Ascending aorta (tissue), 2 donors: ENCODE measurements at places on chromosomes 2 and 18. TPM values are rescaled to one million over a fixed set of nuclear protein-coding genes. Genes with fewer than 3 reads are reported as not detected.

DNA sequence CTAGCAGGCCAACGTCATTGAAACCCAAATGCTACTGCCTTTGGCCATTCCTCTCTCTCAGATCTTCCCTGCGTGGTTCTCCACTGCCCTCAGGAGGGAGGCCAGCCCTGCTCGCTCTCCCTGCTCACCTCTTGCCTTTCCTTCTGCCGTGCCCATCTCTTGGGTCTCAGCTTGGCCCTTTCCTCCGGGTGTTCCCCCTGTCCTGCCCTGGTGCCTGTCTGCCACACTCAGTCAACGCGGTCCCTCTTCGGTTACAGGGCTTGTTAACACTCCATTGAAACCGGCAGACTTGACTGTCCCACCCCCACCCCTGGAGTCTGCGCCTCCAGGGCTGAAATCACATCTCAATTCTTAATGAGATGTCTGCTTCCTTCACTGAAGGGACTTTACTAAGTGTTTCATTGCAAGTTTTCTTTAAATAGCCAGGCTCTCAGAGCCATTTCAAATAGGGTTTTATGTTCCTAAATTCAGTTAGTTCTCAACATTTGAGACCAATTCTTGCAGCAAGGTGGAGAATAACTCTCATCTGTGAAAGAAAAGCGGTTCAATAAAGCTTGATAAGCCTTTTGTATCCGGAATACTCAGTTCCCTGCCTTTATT, 237.6 kb downstream of the DYSF start:
- no peak for DNase-seq

DNA sequence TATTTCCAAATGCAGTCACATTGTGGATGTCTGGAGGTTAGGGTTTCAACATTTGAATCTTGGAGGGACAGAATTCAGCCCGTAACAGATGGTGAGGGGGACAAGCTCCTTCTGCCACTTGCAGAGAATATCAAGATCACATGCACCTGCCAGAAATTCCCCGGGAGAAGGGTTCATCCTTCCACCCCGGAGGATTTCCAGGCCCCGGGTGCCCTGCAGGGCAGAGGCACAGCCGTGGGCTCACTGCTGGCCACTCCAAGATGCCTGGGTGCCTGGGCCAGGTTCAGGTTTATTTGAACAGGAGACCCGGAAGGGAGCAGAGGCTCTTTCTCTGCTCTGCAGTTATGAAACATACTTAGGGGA, 38.2 kb upstream of the MGAT4A start:
- no peak for DNase-seq

- DNase-seq: no peak
Measured at GRCh38 chr2:16506366-16506765, 159.3 kb downstream of the CYRIA start.

DNA sequence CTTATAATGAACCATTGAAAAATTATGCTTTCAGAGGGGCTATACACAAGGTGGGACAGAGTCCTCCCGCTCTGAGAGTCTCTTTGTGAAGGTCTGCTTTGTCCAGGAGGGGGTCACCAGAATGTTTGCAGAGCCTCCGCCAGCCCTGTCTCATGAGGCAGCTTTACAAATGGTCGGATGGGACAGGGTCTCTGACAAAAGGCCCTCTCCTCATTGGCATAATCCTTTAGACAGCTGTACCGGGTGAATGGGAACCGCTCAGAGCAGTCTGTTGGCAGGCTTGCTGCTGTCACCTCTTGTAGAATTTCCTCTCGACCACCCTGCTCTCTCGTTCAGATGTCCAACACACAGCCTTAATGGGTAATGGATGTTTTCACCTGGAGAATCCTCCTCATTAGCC, 40.2 kb upstream of the TGIF1 start:
- DNase-seq: no peak

DNA sequence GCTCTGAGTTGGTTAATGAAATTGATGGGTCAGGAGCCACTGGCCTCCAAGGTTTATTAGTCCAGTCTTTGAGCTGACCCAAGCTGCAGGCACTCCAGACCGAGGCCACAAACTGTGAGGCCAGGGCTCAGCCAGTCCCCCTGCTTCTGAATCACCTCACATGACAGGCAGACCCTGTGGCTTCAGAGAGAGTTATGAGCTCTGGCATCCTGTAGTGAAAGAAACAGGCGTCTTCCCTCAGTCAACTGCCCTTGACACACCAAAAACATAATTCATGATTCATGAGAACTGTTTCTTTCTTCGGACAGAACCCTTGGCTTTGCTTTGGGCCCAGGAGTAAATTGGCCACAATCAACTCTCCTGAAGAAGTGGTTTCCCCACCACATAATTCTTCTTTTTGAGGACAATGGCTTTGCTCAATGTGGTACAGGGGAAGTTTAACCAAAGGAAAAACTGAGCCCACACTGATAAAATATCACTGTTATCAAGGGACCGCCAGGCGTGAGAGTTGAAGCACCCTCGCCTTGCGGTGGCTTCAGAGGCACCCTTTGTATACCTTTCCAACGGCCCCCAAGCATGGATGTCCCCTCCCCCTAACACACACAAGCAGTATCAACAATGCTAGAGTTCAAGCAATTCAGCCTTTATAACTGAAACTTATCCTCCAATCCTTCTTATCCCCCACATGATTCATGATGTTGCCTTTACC, 226.9 kb downstream of the CYRIA start:
- DNase-seq: no peak

DNA sequence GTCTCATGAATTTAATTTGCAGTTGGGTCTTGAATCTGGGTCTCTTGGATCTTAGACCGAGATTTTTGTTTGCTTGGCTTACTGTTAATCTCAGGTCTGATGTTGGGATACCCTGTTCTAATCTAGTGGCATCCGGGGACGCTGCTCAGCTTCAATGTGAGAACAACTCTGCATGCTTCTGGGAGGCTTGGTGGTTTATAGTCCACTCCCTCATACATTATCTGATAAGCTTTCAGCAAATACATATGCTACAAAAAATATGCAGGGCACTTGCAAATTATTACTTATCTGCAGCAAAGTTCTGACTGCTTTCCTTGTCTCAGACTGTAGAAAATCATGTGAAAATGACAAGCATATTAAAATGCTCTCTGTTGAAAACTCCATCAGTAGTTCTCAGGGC, 39.4 kb downstream of the RNF144A start:
- no peak for DNase-seq

DNA sequence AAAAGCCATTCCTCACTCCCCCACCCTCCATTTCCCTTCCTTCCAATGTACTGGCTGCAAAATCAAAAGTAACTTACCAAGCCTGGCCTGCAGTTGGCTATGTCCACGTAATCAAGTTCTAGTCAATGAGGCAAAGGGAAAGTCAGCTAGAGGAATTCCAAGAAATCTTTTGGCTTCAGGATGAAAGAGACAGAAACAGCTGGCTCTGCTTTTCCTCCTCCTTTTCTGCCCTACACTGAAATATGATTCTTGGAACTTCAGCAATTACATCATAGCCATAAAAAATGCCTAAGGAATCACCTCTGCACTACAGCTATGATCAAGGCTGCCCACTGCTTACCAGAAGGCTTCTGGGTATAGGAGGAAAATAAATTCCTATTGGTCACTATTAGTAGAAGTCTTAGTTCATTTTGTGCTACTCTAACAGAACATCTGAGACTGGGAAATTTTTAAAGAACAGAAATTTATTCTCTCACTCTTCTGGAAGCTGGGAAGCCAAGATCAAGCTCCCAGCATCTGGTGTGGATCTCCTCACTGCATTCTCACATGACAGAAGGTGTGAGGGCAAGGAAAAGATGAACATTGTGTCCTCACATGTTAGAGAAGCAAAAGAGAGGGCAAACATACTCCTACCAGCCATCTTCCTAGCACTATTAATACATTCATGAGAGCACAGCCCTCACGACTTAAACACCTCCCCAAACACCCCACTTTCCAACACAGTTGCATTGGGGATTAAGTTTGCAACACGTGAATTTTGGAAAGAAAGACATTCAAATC, 219.9 kb downstream of the TMX3 start:
- no peak for DNase-seq

DNA sequence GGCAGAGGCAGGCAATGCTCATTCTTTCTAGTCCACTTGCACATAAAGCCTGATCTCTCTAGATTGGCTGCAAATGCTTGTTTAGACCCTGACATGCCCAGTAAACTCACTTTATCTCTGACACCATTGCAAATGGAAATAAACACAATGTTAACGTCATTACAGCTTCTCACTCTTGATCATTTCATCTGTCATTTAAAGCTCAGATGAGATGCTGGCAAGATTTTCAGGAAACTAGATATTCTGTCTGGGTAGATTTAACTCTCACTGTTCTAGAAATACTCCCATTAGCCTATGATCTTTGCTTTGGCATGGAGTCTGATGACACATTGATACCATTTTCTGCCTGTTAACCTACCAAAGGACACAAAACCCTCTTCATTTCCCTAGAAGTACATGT, 320.7 kb upstream of the HNRNPA3 start:
- DNase-seq: no peak

DNA sequence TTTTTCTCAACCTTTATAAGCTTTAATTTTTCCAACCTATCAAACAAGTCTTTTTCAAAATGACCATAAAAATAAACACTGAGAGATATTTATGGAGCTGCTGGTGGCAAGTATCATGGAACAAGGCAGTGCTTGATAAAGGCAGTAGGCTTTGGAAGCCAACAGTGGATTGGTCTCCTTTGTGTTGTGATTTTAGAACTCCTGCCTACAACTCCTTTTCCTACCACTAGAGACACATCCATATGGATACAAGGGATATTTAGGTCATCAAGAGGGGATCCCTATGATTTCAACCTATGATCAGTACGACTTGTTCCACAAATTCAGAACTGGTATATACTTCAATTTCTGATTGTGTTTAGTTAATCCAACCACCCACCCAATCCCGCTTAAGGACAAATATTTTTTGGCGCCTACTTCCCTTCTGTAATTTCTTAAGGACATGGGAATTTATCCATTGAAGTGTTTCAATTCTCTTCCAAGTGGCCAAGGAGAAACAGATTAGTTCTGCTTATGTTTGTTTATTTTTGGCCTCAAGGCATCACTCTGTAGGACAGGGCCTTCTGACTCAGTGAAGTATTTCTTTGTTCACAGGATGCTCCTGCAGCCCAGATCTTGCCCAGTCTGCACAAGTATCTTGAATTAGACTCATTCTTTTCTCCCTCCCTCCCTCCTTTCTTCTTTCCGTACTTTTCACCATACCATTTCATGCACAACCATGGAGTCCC, 2119.6 kb upstream of the PIK3C3 start:
- DNase-seq: no peak

INPP5D gene
- 21.7 TPM for total RNA-seq

LIMS1 gene
- total RNA-seq: 39.8 TPM

AQP12B gene
- total RNA-seq: not detected

CLEC4F gene
- not detected for total RNA-seq

RGPD4 gene
- total RNA-seq: not detected
